ENCODE measurements at places on chromosomes 4 and X.
A peak's percentile ranks its signal among the peaks of the same experiment; 100 is the strongest.

GRCh38 chr4:244471-244870, 60.8 kb downstream of the ZNF732 start:
- DNase-seq, result peak; percentile 42

- no peak for DNase-seq
Measured at GRCh38 chr4:10019521-10020051, 1.7 kb downstream of the SLC2A9 start.

- no peak for DNase-seq
Measured at GRCh38 chr4:186948361-186949242, 224.9 kb upstream of the FAT1 start.

- peak; percentile 93 for DNase-seq
Measured at GRCh38 chr4:77669946-77670590, 64.4 kb downstream of the CXCL13 start.

GRCh38 chrX:78945186-78945912, at the start of gene P2RY10:
P2RY10 (plus strand) TSS chrX:78945391; CDS start chrX:78960521, 15,130 bp downstream.
- no peak for DNase-seq

- DNase-seq, result no peak
Measured at GRCh38 chr4:1055721-1056590, 44.5 kb downstream of the FGFRL1 start.

GRCh38 chrX:71923516-71923915, 12.9 kb downstream of the NHSL2 start:
- no peak for DNase-seq

- DNase-seq, result no peak
Measured at GRCh38 chr4:15325987-15326386, 101.8 kb upstream of the C1QTNF7 start.

GRCh38 chr4:72567821-72568675, 973 bp downstream of the ADAMTS3 start:
- peak; percentile 5 for DNase-seq

GRCh38 chr4:119794681-119795080, 166.1 kb upstream of the PDE5A start:
- no peak for DNase-seq

DNA sequence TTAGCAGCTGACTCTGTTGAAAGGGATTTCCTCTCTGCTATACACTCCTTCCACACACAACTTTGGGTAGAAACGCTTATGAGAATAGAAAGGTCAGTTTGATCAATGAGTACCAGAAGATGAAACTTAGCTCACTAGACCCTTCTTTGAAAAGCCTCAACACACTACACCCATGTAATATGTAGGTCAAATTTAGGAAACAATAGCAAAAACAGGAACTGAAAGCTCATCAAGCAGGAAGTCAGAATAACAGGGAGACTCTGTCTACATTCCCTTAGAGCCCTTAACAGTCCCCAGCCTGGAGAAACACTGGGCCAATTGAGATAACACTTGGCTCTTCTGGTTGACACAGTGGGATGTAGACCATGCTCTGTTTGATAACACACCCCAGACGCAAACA, 30.7 kb downstream of the SRPX2 start:
- DNase-seq, result no peak

DNA sequence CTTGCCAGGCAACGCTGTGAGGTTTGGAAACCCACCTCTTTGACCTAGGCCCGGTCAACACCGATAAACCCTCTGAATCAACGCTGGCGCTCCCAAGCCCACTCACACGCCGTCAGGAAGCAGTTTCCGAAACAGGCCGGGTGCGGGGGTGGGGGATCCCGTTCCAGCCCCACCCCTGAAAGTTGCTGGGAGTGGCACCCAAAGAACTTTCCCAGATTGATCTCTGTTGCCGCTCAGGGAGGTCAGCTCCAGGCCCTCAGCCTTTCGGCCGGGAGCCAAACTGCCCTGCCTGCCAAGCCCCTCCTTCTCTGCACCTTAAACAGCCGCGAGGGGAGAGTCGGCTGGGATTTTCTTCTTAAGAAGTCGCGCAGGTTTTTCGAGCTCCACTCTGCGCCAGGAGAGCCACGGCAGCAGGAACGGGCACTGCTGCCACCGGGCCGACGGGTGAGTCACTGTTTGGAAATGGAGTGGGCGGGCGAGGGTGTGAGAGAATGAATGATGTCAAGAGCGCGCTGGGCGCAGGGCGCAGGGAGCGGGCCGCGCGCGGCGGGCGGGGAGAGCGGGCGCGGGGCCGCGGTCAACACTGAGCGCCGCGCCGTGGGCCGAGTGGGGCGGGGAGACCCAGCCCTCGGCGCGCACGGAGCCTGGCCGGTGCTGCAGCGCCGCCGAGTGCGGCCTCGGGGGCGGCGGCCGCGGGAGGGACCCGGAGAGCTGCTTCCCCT, at the start of gene SGMS2:
TSS of gene SGMS2 (plus strand) at position 583 of the 722 bp plus-strand sequence. CDS start 70,622 bp downstream, outside the sequence.
- DNase-seq, result peak; percentile 53

DNA sequence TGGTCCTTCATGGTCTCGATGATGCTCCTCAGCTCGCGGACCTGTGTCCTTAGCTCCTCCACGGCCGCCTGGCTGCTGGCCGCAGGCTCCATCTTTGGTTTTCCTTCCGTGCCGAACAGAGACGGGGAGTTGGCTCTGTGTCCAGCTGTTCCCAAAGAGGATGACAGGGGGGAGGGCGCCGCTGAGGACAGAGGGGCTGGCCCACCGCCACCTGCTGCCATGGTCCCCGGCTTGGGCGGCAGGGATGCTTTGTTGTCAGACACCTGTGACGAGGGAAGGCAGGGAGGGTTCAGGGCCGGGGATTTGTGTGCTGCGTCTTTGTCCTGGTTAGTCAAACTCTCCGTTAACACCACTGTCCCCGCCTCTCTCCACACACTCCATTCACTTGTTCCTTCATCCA, 26.6 kb upstream of the MAP3K15 start:
- no peak for DNase-seq

DNA sequence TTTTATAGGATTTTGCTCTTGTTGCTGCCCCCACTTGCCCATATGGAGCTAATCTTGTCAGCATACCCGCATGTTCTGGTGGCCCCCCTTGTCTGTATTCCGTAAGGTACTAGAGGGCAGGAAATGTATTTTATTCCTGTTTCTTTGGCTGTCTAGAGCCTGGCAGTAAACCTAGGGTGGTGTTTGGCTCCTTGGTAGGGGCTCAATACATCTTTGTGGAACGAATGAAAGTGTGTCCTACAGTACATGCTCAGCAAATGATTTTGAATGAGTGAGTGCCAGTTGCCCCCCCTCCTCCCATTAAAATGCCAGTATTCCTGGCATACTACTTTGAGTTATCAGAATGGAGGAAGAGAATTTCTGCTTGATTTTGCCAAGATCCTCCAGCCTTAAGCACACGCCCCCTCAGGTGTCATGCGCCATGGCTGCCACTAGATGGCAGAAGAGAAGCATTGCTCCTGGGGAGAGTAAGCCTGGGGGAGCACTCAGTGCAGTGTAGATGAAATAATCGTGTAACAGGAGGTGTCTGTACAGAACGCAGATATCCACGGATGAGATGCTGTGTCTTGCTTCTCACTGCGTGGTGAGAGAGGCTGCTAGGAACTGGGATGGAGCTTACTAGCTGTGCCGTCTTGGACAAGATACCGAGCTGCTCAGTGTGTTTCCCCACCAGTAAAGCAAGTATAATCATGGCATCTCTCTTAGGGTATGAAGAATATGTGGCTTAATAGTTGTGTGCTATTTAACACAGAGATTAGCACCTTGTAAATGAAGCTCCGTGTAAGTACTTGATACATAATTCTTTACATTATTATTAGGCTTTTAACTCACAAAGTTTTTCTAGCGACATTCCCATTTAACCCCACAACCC, 17.2 kb upstream of the RNF212 start:
- peak; percentile 42 for DNase-seq

- DNase-seq, result no peak
Measured at GRCh38 chrX:26411045-26411444, 195.1 kb downstream of the MAGEB5 start.

GRCh38 chrX:11606408-11606807, 59.3 kb downstream of the ARHGAP6 start:
- no peak for DNase-seq

GRCh38 chrX:86711531-86712180, 563.4 kb downstream of the DACH2 start:
- DNase-seq, result peak; percentile 70

DNA sequence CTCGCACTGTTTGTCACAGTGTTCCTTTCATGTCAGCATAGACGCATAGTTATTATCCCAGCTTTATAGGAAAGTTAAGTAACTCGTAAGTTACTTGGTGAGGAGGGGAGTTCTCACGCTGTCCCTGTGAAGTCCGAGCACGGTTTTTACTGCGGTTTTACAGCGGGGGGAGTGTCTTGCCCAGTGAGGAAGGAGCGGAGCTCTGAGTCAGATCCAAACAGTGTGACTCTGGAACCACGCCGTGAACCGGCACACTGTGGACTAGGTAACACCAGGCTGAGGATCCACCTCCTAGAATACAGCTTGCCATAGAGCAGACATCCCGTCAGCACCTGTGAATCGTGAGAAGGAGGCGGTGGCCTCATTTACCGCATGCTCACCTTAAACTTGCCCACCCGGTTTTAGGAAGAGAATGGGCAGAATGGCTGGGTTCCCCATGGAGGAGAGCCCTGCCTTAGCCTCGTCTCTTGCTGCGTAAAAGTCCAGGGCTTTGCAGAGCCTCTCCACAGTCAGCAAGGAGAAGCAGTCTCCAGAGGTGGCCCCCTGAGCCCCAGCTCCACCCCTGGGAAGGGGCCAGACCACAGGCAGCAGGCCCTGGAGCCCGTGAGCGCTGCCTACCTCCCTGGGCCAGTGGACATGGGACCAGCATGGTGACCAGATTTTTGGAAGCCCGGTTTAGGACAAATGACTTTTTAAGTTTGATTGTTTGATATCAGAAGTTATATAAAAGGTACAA, 40.2 kb upstream of the HGFAC start:
- DNase-seq, result no peak

DNA sequence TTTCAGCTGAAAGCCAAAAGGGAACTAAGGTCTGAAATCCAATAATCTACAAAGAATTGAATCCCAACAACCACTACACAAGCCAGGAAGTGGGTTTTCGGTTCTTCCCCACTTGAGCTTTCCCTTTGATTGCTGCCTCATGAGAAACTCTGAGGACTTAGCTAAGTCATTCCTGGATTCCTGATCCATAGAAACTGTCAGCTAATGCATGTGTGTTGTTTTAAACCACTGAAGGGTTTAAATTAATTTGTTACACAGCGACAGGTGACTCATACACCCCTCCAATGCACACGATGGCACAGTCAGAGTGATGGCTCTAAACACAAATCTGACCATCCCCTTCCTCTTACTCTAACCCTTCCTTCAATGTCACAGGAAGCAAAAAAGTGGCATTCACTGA, 282.9 kb downstream of the RAB28 start:
- no peak for DNase-seq

- peak; percentile 24 for DNase-seq
Measured at GRCh38 chr4:181140037-181140603, 1103.1 kb upstream of the TENM3 start.

GRCh38 chr4:78520808-78521226, 30.8 kb upstream of the ANXA3 start:
- DNase-seq, result no peak

- no peak for DNase-seq
Measured at GRCh38 chrX:77398330-77398954, 48.7 kb upstream of the FGF16 start.

GRCh38 chr4:2163311-2163821, 78.6 kb downstream of the HAUS3 start:
- no peak for DNase-seq

DNA sequence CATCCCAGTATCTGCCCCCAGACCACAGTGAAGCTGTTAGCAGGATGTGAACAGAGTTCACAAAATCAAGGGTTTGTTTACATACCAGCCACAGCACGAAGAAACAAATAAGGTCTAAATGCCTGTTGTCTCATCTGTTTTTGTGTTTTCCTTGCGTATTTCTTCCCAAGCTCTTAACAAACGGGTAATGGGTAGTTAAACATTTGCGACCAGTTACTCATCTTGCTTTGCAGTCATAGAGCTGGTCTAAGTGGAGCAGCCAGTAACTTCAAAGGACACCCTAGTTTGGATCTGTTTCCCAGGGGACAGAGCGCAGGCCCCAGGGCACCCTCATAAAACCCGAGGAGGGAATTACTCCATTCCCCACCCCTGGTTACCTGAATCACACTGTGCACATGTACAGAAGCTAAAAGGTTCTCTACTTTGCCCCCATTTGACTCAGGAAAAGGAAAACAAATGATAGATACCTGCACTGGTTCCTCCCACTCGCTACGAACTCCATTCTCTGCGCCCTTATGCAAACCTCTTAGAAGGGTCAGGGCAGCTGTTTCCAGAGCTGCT, 68.8 kb downstream of the MAML3 start:
- DNase-seq, result no peak

DNA sequence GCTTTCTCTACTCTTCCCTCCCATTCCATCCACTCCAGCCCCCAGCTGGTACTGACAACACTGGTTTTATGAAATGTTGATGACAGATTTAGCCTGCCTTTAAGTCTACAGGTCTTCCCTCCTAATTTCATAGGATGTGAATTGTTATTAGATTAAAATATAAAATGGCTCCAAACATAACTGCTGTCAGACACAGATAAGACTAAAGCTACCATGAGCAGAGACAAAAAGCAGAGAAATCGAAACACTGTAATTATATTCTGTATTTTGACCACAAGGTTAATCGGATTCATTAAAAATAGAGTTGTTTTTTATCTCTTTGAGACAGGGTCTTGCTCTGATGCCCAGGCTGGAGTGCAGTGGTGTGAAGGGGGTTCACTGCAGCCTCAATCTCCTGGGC, 28.3 kb downstream of the SEC24D start:
- no peak for DNase-seq

DNA sequence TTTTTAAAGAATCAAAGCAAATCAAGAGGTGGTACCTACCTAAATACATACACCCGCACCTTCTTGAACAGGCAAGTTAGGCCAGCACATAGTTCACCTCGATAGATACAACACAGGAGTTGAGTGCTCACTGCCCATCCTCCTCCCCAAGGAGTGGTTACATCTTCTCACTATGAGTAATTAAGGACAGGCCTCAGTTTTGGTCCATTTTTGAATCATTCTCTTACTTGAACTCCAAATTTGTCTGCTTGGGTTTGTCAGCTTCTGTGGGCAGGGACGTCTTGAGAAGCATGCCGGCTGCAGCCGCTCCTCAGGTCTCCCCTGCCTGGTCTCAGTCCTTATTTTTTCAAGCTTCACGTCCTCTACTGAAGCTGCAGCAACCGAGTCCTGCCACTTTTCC, 190.6 kb upstream of the RBPJ start:
- DNase-seq, result no peak

DNA sequence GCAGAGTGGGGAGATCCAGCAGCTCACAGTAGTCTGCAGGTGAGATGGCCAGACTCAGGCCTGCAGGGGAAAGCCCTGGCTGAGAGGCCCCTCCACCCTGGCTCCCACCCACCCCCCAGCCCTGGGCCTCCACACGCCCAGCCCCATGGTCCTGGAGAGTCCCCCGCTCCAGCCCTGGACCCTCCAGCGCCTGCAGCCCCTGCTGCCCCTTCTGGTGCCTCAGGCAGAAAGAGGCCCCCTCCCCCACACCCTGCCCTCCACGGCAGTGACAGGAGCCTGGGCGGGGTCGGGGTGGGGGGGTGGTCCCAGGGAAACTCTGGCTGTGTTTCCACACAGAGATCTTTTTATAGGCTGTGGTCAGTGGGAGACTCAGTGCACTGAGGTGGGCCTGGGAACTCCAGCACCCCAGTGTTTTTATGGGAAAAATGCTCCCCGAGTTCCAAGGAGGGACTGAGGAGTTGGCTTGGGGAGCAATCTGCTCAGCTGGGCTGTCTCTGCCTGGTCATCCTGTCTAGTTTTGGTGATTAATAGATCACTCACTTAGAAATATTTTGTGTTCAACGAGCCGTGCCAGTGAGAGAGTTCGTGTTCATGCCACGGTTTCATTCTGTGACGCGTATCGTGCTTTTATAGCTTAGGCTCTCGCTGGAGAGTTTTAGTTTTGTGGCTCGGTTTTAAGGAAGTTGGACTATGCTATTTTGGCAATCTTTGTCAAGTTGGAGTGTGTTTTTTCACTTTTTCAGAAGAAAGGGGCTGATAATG, 53.1 kb upstream of the HGFAC start:
- no peak for DNase-seq

All from NCI-H146 (cell line).